H1 (cell line): ENCODE measurements at places on chromosomes 4 and X.

DNA sequence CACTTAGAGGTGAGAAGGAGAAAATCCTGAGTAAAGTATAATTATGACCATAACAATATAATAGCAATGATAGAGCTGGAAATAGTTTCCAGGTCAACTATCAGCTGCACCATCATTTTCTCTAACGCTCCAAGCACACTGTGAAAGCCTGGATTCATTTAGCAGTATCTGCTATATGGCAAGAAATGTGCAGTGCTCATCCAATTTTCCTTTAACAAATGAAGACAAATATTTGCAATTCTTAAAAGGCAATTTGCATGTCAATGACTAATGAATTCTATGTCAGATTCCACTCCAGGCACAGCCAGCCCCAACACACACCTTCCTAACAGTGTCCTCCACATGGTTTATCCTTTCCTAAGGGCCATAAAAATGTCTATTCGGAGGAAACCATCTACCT is 12.7 kb downstream of the PRSS12 start:
- DNase-seq, result no peak

- DNase-seq, result no peak
Observed at GRCh38 chrX:21153503-21153902, 220.7 kb upstream of the CNKSR2 start.

DNA sequence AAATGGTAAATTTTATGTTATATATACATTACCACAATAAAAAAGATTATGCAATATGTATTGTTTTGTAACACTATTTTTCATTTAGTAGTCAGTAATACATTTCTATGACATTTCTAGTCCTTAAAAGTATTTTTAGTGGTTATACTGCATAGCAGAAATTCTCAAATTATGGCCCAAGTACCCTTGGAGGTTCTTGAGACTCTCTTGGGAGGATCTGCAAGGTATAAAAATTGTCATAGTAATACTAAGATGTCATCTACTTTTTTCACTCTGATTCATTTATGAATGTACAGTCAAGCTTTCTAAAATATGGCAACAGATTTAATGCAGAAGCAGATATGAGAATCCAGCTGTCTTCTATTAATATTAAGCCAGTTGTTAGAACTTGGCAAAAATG is 138.6 kb upstream of the NAP1L5 start:
- DNase-seq, result no peak

DNA sequence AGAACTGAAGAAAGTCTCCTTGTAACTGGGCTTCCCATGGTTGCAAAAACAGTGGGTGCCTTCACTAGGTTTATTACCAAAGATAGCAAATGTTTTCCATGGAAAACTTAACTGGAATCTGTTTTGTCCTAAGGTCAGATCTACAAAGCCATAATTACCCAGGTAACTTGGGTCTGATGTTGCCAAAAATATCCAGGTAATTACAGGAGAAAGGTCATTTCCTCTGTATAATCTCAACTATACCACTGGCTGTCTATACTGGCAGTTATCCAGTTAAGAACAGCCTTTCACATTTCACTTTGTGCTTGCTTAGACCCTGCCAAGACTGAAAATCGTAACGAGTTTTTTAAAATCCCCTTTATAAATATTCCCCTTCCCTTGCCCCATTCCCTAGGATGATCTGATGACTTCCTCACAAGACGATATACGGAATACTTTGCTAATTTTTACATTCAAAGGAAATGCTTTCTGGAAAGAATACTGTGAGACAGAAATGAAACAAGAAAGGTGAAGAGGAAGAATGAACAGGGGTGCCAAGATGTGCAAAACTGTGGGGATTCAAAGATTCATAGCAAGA is 105.5 kb downstream of the MAML3 start:
- DNase-seq, result no peak

GRCh38 chr4:73895201-73896175 is 26.3 kb downstream of the CXCL1 start:
- DNase-seq, result no peak

- DNase-seq, result no peak
Observed at GRCh38 chrX:71198066-71198465, 25.0 kb upstream of the GJB1 start.

- no peak for DNase-seq
Observed at GRCh38 chr4:26349496-26349895, 28.7 kb downstream of the RBPJ start.

GRCh38 chr4:67092351-67092750 is 453.0 kb downstream of the CENPC start:
- no peak for DNase-seq

GRCh38 chr4:48746608-48747362 is 33.3 kb downstream of the FRYL start:
- DNase-seq, result no peak
